Fibroblast of pulmonary artery (primary cell): ENCODE measurements at places on chromosomes 2 and 18.

DNA sequence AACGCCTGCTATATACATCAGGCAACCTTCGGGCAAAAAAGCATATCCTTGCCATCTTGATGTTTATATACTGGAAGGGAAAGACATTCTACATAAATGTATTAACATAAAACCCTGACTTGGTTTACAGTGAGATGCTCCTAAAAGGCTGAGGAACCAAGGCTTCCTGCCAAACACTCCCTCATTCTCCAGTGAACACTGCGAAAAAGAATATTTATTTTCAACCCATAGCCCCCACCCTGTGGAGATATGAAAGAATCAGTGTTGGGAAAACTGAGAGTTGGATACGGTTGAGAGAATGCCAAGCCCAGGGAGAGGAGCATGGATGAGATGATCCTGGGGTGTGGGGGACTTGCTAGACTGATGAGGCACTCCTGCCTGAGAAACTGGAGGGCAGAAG lies 94.9 kb downstream of the PIEZO2 start:
- DNase-seq: no peak

DNA sequence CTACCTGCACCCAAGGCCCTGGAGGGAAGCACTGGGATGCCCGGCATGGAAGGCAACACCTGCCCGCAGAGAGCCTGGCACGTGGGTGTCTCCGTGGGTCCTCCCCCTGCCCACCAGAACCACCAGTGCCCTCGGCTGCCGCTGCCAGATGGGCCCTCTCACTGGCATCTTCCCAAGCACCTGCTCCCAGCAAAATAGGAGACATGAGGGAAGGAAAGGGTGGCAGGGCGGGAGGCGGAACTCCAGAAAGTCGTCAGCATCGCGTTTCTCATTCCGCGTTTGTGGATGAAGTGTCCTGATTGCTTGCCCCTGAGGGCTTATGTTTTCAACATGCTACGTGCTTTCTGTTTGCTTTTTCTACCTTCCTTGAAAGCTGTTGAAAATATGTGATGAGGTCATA lies 8.8 kb upstream of the SNTG2 start:
- no peak for DNase-seq

GRCh38 chr2:24199968-24200590 lies 25.2 kb downstream of the FAM228A start:
- DNase-seq: no peak

- no peak for DNase-seq
These were observed 1997.0 kb upstream of the LRRTM1 start for GRCh38 chr2:82301506-82301905.

GRCh38 chr2:19070886-19071285 lies 287.5 kb downstream of the OSR1 start:
- DNase-seq: peak; percentile 25

- DNase-seq: no peak
These were observed 83.6 kb upstream of the ETAA1 start for GRCh38 chr2:67313536-67313935.

DNA sequence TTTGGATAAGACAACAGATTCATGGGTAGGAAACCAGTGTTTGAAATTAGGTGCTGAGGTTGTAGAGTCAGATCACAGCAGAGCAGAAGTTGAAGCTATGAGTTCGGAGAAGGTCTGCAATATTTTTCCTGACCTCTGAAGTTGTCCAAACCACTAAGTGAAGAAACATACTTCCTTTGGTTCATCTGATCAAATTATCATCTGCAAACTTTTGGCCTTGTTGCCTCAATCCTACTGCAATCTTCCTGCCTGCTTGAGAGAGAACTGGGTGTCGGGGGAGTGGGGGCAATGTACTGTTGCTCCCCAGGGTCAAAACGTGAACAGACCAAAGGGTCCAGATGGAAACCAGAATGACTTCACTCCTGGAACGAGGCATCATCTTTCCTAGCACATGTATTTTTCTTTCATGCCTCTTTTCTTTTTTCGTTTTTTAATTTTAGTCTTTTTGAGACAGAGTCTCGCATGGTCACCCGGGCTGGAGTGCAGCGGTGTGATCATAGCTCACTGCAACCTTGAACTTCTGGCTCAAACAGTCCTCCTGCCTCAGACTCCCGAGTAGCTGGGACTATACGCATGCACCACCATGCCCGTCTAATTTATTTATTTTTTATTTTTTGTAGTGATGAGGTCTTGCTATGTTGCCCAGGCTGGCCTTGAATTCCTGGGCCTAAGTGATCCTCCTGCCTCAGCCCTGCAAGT lies 42.7 kb downstream of the RAB31 start:
- no peak for DNase-seq

GRCh38 chr2:207492461-207492860 lies 37.3 kb upstream of the CREB1 start:
- no peak for DNase-seq

- no peak for DNase-seq
These were observed 23.4 kb downstream of the NR4A2 start for GRCh38 chr2:156309167-156309566.

- DNase-seq: peak; percentile 36
These were observed 45.6 kb upstream of the SLC1A4 start for GRCh38 chr2:64943387-64944150.

GRCh38 chr2:69178756-69179155 lies 165.8 kb downstream of the ANTXR1 start:
- no peak for DNase-seq

- no peak for DNase-seq
These were observed 192.4 kb downstream of the SPAG16 start for GRCh38 chr2:213476641-213477040.

- peak; percentile 2 for DNase-seq
These were observed 882.6 kb downstream of the CPS1 start for GRCh38 chr2:211439011-211439410.

DNA sequence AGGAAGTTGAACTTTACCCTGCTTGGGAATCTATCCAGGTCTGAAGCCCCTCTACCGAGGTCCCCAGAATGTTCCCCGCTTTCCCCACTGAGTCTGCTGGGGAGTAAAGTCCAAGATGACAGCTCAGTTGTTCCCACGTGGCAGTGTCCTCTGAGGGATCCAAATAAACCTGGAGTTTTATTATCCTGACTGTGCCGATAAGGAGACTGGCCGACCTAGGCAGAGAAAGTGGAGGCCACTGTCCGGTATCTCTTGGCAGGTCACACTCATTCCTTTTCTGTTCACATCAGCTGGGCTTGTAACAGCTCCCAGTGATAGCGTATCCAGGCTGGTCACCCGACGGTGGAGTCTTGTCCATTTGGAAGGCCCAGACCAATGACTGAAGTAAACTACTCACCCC lies 27.5 kb upstream of the C18orf32 start:
- no peak for DNase-seq

GRCh38 chr2:227054006-227054405 lies 110.0 kb downstream of the COL4A4 start:
- no peak for DNase-seq

DNA sequence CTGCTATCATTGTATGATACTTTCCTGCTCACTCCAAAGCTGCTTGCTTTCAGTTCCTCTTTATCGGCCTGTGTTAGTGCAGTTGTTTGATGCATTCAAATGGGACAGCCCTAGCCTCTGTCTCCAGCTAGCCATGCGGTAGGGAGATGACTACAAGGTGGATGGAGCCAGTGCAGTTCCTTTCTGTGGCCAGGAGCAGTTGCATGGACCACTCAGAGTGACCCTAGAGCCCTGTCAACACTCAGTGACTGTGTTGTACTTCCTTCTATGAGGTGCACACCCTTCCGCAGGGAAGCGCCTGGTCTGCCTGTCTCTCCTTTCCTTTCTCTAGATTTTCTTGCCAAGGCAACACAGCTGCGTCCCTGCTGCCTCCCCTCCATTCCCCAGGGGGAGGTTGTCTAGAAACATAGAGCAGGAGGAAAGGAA lies 33.8 kb downstream of the KCNS3 start:
- no peak for DNase-seq

GRCh38 chr2:131577812-131578211 lies 50.1 kb downstream of the CCDC74A start:
- DNase-seq: no peak

DNA sequence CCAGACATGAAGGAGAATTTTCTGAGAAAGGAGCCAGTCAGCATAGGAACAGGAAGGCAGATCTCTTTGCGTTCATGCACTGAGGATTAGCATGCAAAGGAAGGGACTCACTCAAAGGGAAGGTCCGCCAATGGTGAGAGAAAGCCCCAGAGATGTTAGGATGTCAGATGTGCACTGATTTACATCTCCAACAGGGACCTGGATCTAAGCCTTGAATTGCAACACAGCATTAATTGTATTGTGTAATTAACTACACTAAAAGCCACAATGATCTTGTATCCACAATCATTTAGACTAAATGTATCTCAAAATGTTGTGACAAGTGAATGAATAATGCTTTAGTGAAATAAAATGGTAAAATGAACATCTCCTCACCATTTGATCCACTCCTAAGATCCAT lies 4.2 kb downstream of the SERPINB5 start:
- no peak for DNase-seq

DNA sequence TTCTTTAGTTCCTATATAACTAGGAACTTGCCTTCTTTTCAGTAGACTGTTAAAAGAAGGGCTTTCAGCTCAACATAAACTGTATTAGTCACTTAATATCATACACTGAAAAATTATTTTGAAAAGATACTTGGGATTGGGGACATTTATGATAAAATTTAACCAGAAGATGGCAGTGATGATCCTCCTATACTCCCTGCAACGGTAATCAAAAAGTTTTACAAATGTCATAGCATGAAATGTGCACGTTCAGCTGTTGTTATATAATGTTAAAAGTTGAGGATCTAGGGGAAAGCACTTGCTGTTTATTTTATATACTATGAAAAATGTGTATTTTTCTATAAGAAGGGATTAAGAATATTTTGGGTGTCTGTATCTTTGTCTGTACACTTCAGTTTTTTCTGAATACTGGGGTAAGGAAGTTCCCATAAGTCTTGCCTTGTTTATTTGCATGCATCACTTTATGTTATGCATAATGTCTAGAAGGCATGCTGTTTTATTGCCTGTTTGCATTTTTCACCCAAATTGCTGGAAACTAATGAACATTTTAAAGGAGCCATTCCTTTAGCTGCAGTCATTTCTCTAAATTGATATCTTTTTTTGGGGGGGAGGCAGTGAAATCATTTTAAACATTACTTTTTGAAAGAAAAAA lies 19.0 kb downstream of the DYNC1I2 start:
- DNase-seq: peak; percentile 54

- no peak for DNase-seq
These were observed 147.0 kb upstream of the LHCGR start for GRCh38 chr2:48902521-48902920.

DNA sequence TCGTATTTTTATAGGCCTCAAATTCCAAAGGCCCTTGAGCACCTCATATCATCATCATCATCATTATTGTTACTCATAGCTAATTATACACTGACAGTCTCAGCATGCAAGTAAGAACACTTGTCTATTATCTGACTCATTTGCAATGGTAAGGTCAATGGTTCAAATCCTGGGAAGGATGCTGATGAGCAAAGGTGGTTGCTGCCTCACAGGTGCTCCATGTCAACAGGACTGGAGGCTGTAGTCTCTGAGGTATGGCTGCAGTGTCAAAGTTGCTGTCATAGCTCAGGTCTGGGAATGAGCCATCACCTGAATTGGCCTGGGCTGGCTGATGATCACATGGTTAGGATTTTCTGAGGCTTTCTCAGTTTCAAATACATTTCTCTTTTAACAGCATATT lies 379.3 kb downstream of the BCL11A start:
- DNase-seq: no peak
